ENCODE measurements at places on chromosomes 3 and 15.

GRCh38 chr3:149947231-149947630, 23.5 kb downstream of the PFN2 start:
- no peak for DNase-seq

DNA sequence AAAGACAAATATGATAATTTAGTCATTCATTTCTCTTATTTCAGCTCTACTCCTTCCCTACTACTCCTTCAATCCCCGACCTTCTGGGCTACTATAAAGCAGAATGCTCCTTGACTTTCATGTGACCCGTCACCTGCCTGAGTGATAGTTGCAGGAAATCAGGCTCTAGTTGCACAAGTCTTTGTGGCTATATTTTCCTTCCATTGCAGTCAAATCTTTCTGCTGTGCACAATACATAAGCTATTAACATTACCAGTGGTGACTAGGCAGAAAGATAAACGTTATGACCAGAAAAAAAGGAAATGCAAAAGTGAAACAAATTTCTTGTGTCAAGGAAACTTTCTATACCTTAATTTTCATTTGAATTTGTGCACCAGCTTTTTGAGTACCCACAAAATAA, 2.3 kb downstream of the SUCNR1 start:
- DNase-seq, result no peak

GRCh38 chr15:73704869-73705645, 20.9 kb downstream of the CD276 start:
- no peak for DNase-seq

DNA sequence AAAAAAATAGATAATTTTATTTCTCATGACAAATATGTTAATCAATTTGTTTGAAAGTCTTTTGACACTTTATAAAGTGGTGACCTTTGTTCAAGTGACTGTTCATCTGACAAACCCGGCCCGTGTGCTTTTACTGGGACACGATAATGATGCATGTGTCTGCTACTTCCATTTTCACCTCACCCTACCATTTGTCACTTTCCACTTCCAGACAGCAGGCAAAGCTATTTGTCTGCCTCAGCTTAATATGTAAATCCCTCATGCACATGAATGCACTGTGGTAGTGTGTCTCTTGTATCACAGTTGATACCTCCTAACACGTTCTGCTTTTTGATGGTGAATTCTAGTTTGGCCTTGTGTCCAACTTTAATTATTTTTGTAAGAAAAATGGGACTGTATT, 204.3 kb downstream of the BBX start:
- no peak for DNase-seq

GRCh38 chr3:11379238-11379823, 107.1 kb downstream of the ATG7 start:
- no peak for DNase-seq

DNA sequence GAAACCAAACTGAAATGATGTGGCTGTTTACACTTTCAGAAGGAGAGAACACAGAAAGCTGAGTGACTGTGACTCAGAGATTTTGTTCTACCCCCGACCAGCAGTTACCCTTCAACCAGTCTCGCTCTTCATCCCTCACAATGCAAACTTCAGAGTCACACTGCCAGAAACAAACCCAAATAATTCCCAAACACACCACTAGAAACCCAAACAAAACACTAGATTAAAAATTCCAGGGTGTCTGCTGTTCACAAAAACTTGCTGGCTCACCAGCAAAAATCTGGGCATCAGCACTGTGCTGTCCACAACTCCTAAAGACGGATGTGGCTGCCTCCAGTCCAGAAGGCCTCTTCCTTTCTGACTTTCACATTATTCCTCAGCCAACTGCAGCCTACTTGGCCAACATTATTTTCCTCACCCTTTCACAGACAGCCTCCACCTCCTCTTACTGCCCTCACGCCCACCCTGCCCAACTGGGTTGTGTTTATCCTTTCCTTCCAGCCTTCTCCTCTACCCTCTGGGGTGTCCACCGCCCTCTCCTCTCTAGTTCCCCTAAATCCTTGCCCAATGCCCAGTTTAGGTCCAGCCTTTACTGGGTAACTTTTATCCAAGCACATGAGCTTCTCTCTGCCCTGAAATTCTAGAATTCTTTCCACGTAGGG, 71.4 kb downstream of the MECOM start:
- DNase-seq, result no peak

- no peak for DNase-seq
These were observed 133.8 kb upstream of the GMNC start for GRCh38 chr3:190996181-190996775.

GRCh38 chr3:65376426-65376825, 662.3 kb downstream of the MAGI1 start:
- DNase-seq, result no peak

DNA sequence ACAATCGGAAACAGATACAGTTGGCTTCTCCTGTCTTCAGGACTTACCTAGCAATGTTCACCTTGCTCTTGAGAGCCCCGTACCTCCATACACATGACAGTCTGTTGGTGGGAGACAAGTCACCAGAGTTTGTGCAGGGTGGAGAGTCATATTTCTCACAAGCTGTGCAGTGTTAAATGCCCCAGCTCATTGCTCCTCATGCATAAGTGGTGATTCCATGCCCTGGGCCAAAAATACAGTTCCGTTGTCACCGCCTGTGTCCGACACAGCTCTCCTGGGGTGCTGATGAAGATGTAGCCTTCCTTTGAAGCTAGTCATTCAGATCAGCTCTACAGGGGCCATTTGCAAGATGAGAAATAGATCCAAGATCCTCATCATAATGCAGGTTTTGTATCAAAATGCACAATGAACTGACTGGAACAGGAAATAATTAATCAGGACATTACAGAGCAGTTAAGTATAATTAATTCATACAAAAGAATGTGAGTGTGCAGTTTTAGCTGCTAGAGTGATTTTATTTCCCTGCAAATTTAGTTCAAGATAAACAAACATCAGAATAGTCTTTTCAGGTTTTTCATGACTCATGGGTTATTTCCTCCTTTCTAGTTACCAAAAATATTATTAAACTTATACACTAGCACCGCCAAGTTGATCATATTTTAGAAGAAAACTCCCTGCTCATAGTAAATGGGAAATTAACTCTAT, 66.5 kb downstream of the CD47 start:
- DNase-seq, result no peak

GRCh38 chr15:29074045-29074444, 188.3 kb downstream of the APBA2 start:
- DNase-seq, result no peak

DNA sequence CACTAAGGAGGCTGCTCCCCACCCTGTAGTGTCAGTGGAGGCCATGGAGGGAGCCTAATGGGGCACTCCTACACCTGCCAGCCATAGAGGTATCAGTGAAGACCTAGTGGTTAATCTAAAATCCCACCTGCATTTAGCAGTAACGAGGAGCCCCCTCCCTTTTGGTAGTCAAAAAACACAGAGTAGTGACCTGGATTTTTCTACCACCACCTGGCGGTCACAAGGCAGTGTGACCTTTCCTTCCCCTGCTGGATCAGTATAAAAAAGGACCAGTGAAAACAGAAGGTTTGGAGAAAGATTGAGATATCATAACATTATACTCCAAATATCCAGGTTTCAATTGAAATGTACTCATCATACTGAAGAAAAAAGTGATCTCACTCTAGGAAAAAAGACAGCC, 241.2 kb downstream of the PYDC2 start:
- DNase-seq, result no peak

- no peak for DNase-seq
These were observed 850 bp upstream of the SLC41A3 start for GRCh38 chr3:126084768-126085180.

DNA sequence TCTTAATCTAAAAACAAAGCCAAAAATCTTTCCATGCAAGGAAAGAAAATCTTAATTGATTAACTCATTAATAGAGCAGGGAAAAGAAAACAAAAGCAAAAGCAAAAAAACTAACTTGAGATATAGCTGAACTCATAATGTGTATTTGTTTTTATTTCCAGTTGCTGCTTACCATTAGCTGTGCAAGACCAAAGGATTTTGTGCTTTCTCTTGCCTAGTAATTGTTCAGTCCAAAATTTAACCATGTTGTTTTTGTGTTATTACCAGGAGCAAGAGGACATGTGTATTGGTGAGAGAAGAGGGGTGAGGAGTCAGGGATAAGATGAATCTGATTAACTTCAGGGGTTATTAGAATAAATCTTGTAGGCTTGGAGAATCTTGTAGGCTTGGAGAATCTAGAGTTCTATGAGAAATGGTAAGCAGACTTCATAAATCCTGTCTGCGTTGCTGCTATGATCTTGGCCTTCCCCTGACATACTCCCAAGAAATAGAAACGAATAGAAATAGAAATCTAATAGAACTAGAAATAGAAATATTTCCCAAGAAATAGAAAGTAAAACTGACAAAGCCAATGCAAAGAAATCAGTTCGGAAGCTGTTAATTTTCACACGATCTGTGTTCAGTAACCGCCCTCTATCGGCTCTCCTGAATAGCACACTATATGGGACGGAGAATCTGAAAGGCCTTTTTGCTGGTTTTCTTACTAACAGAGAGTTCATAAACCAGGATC, 72.6 kb upstream of the TNFSF10 start:
- no peak for DNase-seq

- no peak for DNase-seq
These were observed 61.5 kb downstream of the SEMA3G start for GRCh38 chr3:52383446-52383845.

DNA sequence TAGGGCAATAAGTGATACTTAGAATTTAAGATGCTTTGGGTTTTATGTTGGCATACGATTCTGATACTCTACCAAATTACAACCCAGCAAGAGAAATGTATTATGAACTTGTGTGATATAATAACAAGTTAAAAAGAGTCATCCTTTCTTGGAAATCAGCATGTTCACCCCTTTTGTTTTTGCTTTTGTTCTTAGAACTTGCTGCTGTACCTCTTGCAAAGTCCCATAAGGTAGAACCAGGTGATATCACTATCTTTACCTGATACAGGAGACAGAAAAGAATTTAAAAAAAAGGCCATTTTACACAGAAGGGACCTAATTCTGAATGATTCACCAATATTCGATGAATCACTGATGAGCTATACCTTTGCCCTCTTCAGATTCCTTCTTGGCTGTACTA, 810.4 kb downstream of the FHIT start:
- no peak for DNase-seq

- no peak for DNase-seq
These were observed 52.1 kb upstream of the MYRIP start for GRCh38 chr3:39757307-39757706.

- DNase-seq, result no peak
These were observed 59.0 kb upstream of the BCL6 start for GRCh38 chr3:187804120-187804744.

GRCh38 chr3:115194476-115194875, 47.4 kb upstream of the ZBTB20 start:
- DNase-seq, result peak; percentile 40

GRCh38 chr3:60755094-60755493, 496.2 kb downstream of the FHIT start:
- DNase-seq, result no peak

DNA sequence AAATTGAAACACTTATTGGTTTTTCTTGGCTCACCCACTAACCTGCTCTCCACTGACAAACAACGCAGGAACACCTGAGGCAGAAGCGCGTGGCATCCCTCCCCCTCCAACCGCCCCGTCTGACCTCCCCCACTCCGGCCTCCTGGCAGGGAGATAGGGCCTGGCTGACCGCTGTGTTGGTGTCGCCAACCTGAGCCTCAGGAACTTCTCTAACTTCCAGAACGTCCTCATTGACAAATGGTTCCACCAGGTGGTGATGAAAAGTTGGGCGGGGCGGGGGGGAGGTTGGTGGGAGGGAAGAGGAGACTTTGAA, 22.8 kb downstream of the IL17RD start:
- no peak for DNase-seq

- no peak for DNase-seq
These were observed 66.9 kb downstream of the SLCO2A1 start for GRCh38 chr3:133962849-133963248.

DNA sequence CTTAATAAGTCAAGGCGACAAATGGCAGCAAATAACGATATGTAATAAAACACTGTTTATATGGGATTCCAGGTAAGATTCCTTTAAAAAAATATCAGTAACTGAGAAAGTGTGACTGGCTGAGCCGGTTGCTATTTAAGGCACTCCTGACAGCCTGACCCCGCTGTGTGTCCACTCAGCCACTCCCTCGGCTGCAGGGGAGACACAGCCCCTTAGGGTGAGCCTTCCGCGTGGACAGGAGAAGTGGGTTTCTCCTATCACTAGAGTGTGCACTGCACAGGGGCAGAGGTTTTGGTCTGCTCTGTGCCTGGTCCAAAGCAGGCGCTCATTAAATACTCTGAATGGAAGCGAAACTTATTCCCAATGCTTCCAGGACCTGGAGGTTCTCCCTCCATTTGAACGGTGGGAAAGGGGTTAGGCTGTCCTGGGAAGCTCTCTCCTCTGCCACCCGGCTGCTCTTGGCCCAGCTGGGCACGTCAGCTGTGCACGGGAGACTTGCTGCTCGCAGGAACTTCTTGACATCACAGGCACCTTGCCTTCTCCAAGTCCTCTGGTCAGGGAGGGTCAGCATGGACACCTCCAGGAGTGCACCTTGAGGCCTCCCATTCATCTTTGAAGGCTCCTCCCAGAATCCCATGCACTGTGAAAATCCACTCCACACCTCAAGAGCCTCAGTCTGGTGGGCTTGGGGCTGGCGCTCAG, 43.3 kb upstream of the SLCO2A1 start:
- no peak for DNase-seq

- DNase-seq, result no peak
These were observed 735 bp upstream of the CX3CR1 start for GRCh38 chr3:39280571-39280970.

DNA sequence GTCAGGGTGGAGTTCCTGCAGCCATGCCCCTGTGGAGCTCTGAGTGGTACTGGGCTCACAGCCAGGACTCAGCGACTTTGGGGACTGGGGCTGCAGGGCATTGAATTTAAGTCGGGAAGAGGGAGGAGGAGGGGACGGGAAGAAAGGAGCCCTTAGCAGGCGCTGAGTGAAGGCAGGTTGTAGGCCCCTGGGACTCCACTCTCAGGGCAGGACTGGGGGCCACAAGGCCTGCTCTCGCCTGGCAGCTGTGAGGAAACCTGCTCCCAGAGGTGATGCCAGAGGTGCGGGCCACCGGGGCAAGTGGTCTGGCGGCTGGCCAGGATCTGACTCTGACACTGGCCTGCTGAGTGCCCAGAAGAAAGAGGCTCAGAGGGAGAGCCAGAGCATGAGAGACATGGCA, 73.5 kb downstream of the EPHB3 start:
- DNase-seq, result no peak

DNA sequence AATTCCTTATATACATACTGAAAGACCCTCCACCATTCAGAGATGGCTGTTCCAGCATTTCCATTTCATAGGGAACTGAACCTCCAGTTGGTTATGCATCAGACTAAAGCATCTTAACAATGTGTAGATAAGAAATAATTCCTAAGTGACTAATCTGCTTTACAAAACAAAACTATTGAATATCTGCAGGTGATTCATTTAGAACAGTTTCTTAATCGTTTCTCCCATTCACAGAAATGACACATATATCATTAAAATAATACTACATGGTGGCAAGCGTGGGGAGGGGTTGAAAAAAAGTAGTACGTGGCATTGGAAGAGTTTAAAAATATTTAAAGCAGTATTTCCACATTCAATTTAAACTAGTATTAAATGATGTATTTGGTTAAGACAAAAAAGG, 19.5 kb downstream of the COPS2 start:
- peak; percentile 42 for DNase-seq

Data from AG04449 (cell line).